MV-4-11 (cell line): ENCODE measurements at places on chromosomes 3 and 15.

- no peak for DNase-seq
These were observed 113.1 kb downstream of the CHCHD6 start for GRCh38 chr3:126816986-126817777.

DNA sequence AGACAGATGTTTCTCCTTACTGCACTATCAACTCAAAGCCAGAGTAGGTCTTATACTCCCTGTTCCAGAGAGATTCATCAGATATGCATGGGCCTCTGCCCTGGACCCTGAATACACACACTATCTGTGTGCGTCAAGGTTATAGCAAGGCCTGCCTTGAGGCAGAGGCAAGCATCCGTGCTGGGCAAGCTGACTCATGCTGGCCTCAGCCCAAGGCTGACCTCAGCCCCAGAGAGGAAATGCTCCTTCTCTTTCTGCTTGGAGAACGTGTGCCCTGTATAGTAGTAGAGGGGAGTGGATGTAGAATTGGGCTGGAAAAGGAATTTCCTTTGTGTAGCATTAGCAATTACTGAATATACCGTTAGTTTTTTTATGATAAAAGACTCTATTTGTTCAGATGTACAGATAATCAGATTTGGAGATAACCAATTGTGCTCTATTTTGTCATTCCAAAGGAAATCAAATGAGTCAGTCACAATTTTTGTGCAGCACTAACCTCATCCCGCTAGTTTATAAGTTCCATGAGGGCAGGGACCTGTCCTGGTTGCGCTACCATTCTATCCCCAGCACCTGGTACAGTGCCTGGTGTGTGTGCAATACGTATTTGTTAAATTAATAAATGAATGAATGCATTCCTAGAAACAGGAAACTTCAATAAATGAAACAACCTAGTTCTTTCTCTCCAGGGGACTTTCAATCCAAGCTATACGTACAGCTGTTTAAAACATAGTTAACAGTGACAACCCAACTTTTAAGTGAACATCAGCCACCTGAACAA is 13.3 kb upstream of the PAQR9 start:
- peak; percentile 69 for DNase-seq

- DNase-seq: no peak
These were observed 218.5 kb upstream of the PRICKLE2 start for GRCh38 chr3:64443546-64444381.

DNA sequence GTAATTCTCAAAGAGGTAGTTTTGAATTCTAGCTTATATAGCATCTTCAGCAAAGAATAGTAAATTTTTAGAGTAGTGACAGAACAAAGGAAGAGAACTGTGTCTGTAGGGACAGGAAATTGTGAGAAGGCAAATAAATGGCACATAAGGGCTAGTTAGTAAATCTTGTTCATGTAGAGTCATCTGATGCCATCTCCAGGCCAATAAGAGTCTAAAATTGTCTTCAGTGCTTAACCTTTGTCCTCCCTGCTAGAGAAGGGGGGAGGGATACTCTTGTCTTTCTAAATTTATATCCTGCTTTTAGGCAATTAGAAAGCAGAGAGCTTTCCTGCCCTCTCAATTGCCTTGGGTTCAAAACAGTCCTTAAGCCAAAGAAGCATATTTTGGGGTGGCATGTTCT is 87.0 kb upstream of the DNAJC19 start:
- DNase-seq: no peak

- DNase-seq: peak; percentile 95
These were observed 500.4 kb downstream of the SHQ1 start for GRCh38 chr3:72347819-72348319.

DNA sequence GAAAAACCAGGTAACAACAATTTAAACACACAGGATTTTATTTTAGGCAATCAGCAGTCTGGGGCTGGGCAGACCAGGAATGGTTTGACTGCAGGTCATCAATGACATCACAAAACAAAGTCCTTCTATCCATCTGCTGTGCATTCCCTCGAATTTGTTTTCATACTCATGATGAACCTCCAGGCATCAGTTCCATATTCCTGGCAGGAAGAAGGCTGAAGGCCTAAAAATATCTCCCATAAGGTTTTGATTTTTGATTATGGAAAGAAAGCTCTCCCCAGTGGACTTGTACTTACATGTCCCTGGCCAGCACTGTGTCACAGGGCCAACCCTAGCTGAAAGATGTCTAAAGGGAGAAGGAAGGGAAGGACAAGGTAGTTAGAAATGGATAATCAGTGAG is 107.4 kb downstream of the PEAK1 start:
- DNase-seq: no peak

- DNase-seq: no peak
These were observed 31.0 kb downstream of the CCDC32 start for GRCh38 chr15:40533763-40534364.

GRCh38 chr3:5059782-5060181 is 62.3 kb upstream of the ARL8B start:
- no peak for DNase-seq

DNA sequence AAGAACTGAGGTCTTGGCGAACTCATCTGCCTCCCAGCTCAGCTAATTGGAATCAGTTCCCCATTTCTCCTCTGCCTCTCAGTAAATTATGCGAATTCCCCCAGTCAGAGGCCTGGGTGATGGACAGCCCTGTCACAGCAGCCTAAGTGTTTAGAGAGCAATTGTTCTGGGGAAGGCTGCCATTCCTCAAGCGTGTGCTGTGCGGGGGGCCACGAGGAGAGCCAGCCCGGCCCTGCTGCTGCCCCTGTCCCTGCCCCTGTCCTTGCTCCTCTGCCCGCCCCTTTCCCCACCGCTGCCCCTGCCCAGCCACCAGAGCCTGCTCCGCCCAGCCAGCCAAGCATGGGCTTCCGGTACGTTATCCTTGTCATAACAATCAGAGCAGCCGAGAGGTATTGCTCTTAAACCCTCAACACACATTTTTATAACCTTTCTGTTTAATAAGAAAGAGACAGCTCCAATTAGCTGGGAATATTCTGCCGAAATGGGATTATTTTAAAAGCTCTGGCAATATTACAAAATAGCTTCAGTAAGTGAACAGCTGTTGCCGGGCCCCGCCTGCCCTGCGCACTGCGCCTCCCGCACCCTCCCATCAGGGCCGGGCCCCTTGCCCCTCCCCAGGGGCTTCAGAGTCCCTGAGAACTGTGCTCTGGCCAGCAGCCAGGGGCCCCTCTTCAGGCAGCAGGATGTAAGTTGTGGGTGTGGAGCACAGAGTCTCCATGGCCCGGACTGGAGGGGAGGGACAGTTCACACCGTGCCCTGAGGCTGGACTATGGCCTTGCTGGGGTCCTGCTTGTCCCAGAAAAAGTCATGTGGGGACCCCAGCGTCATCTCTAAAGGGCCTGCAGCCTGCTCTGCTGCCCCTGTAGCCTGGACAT is 12.4 kb upstream of the CACNA2D2 start:
- peak; percentile 75 for DNase-seq

DNA sequence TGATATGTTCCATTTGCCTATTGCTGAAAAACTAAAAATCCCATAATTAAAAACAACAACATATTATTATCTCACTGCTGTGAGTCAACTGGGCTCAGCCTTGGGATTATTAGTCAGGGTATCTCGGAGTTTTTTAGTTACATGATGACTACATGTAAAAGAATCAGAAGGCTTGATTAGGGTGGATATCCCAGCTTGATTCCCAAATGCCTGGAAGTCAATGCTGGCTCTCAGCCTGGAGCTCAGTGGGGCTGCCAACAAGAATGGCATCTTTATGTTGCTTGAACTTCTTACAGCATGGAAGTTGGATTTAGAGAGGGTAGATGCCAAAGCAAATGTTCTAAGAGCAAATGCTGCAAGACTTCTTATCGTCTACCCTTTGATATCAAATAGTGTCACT is 278.5 kb downstream of the PLOD2 start:
- no peak for DNase-seq

GRCh38 chr3:19765954-19766353 is 168.1 kb downstream of the EFHB start:
- no peak for DNase-seq

DNA sequence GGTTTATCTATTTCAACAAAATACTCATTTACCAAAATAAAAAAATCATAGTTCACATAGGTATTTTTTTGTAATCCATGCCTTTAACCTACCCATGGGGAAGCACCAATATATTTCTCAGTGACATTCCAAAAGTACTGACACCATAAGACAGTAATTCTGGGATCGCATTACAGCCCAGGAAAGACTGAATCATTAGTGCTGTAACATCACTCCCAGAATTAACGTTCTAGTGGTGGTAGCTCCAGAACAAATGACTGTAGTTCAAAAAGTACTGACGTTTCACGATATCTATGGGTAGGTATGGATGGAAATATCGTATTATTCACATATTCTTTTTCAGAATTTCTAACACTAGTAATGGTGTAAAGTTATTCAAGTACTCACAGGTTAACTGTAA is 54.3 kb upstream of the NEK10 start:
- no peak for DNase-seq

GRCh38 chr3:69948246-69948862 is 51.2 kb upstream of the SAMMSON start:
- peak; percentile 23 for DNase-seq

DNA sequence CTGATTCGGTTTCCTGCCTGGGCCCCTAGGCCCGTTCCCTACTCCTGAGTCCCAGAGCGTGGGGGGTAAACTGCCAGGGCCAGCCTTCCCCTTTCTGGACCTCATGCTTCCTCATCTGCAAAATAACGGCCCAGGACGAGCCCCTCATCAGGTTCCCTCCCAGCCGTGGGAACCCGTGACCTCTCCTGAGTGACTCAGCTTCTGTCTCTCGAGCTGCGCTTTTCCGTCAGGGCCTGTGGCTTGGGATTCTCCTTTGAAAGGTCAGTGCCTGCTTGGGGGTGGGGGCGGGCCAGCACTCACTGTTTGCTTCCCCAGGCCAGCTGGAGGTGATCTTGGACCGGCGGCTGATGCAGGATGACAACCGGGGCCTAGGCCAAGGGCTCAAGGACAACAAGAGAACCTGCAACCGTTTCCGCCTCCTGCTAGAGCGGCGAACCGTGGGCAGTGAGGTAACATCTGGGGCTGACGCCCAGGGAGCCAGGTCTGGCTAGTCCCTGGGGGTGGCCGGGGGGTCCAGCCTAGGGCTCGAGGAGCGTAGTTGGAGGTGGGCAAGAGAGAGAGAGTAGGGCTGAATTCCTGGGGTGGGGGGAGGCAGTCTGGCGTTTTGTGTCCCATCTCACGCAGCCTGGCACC is 12.8 kb downstream of the MAN2A2 start:
- peak; percentile 90 for DNase-seq

GRCh38 chr15:60212536-60212935 is 185.2 kb downstream of the ANXA2 start:
- DNase-seq: no peak

DNA sequence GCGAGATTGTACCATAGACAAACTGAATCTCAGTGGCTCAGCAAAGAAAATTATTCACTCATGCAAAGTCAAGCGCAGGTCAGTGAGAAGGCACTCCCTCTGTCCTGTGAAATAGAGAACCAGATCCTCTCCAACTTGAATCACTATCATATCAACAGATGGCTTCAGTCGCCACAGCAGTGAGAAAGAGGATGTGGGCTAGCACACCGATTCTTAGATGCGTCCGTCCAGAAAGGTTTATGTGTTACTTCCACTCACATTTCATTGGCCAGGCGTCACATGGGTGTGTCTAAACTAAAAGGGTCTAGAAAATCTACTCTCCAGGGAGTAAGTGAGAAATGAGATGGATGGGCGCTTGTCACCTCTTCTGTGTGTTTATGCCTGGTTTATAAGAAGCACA is 141.6 kb upstream of the KBTBD8 start:
- DNase-seq: peak; percentile 95

GRCh38 chr3:94735354-94735753 is 672.5 kb downstream of the NSUN3 start:
- DNase-seq: no peak
